ENCODE measurements at places on chromosomes 1 and 21.

GRCh38 chr1:231781892-231782291, 155.3 kb downstream of the DISC1 start:
- no peak for DNase-seq

DNA sequence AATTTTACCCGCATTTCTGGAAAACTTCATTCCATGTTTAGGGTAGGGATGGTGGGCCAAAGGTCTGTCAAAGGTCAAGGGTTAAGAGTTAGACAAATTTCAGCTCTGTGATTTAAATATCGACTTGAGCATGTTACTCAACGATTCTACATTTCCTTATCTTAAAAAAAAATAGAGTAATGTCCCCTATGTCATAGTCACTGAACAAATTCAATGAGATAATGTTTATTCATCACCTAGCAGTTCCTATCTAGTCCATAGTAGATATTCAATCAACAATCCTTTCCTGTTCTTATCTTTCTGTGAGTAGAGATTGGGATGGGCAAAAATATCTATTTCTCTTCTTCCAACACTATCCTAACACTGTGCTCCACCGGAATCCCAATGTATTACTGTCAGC, 1.1 kb upstream of the DYNLT5 start:
- no peak for DNase-seq

- no peak for DNase-seq
Measured at GRCh38 chr1:244006961-244007360, 44.1 kb upstream of the ZBTB18 start.

GRCh38 chr1:100445565-100445964, 92.4 kb upstream of the GPR88 start:
- DNase-seq, result no peak

- DNase-seq, result peak; percentile 6
Measured at GRCh38 chr1:84847253-84848250, 45.5 kb downstream of the LPAR3 start.

GRCh38 chr1:5875345-5875910, 116.8 kb downstream of the NPHP4 start:
- DNase-seq, result no peak

GRCh38 chr1:101198842-101199636, 37.8 kb upstream of the S1PR1 start:
- peak; percentile 72 for DNase-seq

GRCh38 chr21:39346206-39346605, 2.7 kb downstream of the HMGN1 start:
- DNase-seq, result no peak

DNA sequence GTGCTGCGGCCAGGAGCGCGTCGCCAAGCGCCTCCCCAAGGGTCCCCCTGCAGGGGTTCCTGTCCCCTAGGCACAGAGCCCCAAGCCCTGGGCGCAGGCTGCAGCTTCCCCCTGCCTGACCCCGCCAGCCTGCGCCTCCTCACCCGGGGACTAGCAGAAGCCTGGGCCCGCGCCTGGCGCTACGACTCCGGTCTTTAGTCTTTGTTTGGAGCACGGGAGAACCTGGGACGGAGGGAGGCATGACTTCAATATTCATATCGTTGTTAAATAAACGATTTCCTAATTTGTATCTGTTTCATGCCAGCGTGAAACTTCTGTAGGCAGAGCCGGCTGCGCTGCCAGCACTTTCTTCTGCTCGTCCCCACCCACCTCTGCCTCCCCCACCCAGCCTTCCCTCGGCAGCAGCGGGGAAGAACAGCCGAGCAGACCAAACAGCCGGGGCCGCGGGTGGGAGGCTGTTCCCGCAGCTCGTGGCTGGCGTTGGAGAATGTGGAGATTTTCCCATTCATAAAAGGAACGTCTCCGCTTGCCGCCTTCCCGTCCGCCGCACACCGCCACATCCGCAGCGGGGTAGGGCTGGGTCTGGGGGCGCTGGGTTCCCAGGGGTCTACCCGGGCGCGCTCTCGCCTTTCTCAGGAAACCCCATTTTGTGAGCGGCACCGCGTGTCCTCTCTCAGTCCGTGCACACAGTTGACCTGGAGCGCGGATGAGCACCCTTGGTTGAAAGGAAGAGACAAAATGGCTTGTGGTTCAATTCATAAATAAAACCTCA, 777 bp upstream of the TRIM67 start:
- DNase-seq, result no peak

DNA sequence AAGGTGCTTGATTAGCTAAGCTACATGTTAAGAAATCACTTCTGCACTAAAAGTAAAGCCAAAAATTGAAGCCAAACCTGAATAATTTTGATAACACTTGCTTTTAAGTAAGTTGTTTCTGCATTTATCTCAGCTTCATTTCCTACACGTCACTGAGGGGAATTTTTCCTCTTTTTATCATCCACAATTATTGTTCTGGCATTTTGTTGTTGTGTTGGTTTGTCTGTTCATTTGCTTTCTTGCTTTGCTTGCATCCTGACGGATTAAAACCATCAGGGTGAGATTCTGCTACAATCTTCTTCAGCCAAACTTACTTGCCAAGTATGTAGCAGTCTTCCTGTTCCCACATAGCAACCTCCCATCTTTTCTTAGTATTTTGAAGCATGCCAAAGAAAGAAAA, 18.0 kb upstream of the EEIG2 start:
- no peak for DNase-seq

DNA sequence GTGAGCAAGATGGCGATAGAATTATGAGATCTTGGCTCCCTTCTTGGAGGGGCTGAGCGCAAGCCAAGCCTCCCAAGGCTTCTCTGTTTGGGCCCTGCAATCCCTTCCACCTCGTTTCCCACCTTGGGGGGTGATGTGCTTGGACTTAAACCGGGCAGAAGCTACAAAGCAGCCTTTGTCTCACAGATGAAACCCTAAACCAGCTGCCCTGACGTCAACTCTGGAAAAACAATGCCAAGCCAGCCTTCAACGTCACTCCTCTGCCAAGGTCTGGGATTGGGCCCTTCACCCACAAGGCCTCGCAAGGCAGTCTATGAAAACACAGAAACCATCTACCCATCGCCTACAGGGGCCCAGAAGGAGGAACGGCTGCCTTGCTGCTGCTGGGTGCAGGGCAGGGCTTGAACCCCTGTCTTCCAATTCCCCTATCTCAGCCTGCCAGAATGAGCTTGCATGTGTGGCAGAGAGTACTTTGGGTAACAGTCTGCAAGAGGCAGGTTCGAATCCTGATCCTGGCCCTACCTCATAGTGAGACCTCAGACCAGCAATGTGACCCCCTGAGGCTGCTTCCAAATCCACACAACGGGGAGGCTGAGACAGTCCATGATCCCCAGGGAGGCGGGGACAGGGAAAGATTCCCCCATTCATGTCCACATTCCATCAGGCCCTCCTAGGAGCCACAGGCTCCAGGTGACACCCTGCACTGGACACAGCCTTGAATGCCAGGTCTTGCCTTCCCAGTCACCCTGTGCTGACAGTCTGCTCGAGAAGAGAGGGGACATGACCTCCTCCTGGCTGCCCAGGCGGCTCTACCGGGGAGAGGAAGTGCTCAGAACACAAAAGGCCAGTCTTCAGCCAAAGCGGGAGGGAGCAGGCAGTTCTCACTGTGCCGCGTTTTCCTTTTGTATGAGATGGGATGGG, 15.0 kb downstream of the IFFO2 start:
- no peak for DNase-seq

DNA sequence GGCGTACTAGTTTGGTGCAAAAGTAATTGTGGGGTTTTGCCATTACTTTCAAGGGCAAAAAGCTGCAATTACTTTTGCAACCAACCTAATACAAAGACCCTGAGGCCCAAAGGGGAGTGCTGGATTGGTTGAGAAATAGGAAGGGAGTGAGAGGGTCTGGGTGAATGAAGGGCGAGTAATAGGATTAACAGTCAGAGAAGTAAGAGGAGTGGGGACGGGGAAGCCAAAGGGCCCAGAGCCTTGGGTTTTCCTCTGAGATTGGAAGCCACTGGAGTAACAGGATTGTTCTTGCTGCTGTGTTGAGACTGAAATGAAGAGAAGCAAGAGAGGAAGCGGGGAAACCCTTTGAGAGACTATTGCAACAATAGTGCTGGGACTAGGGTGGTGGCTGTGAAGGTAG, 19.0 kb upstream of the PRELP start:
- DNase-seq, result no peak

GRCh38 chr1:87113313-87113712, 198.9 kb downstream of the HS2ST1 start:
- DNase-seq, result no peak

DNA sequence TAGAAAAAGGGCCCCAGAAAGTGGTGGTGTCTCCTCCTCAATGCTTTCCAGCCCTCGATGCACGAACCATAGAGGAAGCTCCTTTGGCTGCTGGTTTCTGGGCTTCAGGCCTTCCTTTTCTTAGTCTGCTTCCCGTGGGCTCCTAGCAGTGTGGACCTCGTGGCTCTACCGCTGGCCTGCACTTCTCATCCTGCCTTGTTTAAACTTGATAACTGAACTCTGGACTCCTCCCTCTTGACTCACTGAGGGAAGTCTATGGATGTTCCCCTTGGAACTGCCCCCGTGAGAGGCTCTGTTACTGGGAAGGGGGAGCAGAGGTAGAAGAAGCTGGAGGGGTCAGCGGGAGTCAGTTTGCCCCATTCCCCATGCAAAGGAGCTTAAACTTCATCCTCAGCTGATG, 75.3 kb upstream of the WDR26 start:
- no peak for DNase-seq

DNA sequence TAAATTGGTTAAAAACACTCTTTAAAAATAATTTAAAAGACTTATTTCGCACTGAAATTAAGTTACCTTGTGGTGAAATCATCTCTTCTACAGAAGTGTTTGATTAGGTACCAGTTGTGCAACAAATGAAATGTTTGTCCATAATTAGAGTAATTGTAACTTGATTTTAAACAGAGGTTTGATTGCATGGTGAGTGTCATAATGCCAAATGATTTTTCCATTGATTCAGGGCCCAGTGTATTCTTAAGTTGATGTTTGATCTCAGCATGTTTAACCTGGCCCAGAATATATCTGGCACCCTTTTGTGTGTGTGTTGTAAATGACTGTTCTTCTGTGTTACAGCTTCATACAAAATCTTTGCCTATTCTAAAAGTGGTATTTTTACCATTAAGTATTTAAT, 28.5 kb downstream of the LRRC8B start:
- DNase-seq, result no peak

GRCh38 chr1:109884242-109884891, 26.3 kb upstream of the CSF1 start:
- no peak for DNase-seq

DNA sequence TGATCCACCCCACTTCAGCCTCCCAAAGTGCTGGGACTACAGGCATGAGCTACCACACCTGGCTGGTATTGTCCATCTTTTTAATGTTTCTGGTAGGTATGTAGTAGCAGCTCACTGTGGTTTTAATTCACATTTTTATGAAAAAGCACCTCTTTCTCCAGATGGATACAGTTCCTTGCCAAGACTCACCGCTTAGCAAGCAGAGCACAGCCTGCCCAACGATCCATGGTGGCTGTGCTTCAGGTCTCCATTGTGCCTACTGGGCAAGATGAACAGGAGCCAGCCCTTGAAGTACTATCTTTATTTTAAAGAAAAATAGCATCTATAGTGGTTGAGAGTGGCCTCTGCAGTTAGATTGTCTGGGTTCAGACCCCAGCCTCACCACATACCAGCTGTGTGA, 37.6 kb upstream of the GRHL3 start:
- no peak for DNase-seq

- DNase-seq, result no peak
Measured at GRCh38 chr1:217343907-217344306, 287.0 kb downstream of the GPATCH2 start.

DNA sequence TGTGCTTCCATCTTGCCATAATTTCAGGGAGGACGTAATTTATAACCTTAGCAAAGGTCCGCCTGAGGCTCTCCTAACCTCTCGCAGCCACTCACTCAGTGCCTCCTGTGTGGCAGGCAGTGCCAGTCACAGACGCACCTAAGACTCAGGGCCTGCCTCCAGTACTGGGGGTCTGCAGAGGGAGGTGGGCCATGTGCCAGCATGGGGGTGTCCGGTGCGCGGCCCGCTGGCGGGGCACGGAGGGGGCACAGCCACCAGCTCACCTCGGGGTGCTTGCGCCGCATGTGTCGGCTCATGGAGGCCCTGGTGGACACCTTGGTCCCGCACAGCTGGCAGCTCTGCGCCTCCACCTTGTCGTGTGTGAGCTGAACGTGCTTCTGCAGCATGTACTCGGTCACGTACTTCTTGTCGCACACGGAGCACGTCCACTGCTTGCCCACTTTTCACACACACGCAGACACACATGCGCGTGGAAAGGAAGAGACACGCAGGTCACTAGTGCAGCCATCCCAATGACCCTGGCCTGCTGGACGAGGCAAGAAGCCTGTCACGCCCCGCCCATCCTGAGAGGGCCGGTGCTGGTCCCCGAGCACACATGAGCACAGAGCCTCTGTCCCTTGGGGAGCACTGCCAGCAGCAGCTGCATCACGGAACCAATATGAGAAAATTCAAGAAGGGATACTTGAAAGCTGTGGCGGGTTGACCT, 43.2 kb upstream of the RIPK4 start:
- no peak for DNase-seq

DNA sequence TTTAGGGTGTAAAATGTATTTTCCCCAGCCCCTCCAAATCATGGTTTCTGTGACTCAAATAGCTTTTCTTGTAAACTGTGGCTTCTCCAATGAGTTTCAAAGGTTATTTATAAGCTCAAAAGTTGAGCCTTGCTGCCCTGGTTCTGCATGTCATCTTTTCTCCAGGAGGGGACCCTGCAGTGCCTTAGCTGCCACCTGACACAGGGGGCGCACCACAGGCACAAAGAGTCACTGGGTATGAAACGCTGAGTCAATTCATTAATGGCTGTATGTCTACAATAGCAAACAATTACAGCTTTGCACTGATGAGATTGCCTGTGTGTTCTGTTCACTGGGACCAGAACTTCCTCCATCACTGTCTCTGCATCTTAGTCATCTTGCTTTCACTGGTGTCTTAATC, 100.8 kb downstream of the PCP4 start:
- no peak for DNase-seq

DNA sequence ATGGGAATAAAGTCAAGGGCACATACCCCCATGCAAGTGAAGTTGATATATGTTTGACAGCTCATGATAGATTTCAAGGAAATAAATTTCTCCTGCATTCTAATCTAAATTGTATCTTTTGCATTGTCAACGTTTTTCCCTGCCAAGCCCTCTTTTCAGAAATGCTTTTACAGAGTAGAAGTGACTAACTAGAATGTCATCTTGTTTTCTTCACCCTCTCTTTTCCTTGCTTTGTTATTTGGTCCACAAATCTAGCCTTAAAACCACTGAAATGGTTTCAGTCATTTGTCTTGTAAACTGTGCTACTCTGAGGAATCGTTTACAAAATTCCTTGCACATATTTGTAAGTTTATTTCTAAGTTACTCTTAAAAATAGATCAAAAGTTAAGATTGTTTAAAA, 600.8 kb upstream of the CXADR start:
- no peak for DNase-seq

DNA sequence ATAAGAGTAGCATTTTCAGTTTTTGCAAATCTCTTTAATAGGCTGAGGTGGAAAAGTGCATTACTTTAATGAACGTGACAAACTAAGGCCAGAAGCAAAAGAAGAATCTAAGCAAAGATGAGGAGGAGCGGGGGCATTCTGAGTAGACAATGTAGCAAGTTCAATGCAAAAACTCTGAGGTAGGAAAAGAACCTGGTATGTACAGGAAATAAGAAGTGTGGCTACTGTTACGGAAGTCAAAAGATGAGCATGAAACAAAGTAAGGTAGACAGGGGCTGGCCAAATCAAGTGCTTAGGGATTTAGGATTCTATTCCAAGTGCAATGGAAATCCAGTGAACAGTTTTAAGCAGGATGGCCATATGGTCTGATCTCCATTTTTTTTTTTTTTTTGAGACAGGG, 63.7 kb downstream of the TOR3A start:
- no peak for DNase-seq
